Osteoblast (primary cell): ENCODE measurements at places on chromosomes 2 and 18. TPM values are rescaled to one million over a fixed set of nuclear protein-coding genes. Genes with fewer than 3 reads are reported as not detected.
A peak's percentile ranks its signal among the peaks of the same experiment; 100 is the strongest.

DNA sequence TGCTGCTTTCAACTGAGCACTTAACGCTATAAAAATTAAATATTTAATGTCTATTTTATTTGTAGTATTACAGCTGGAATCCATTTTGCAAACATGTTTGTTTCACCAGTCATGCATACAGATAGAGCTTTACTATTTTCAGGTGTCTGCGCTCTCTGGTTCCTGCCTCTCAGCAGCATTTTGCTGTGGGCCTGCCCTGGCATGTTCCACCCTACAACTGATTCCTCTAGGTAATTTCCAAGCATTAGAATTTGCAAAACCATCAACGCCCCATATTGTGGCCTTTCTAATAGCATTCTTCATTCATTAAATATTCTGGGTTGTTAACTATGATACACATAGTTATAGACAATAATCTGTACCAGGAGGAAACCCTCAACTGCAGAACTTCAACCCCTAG is 266.4 kb upstream of the DLGAP1 start:
- H3K36me3 ChIP-seq = no peaks in the 10 kb centered on the region
- no peak overlapping the region for H3K4me3 ChIP-seq

DNA sequence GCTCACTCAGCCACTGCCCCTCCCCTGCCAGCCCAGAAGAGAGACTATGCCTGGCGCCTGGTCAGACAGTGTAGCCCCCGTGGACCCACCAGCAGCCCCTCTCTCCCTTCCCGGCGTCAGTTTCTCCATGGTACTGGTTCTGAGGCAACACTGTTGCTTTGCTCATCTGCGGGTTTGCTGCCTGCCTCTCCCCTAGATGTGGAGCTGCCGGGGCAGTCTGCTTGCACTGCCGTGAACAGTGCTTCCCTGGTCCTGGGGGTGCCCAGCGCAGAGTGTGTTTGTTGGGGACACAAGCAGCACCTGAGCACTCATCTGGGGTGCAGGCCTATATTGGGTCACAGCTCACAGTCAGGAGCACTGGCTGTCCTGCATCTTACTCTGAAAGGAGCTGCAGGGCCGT is 309.9 kb downstream of the NDUFA10 start:
- H3K27me3 ChIP-seq = no peaks in the 10 kb centered on the region
- no peak overlapping the region for H3K4me3 ChIP-seq
- H3K36me3 ChIP-seq = no peaks in the 10 kb centered on the region
- no peak for DNase-seq
- no peak overlapping the region for H3K27ac ChIP-seq

DNA sequence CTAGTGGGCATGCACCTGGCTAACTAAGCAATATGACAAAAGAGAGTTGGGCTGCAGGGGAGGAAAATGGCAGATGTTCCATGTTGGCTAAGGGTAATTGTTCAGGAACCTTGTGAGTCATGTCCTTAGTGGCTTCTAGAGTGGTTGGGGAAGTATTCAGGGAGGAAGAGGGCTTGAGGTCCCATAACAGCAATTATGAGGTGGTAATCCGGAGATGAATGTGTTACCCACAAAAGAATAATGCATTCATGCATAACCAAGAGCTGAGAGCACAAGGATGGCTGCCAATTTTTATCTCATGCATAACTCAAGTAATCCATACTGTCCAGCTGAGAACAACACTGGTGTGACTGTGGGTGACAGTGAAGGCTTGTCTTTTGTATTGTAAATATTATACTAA is 42.9 kb downstream of the TMEFF2 start:
- no peak overlapping the region for H3K4me3 ChIP-seq
- peaks cover 30% of the 10 kb centered on the region for H3K4me1 ChIP-seq
- DNase-seq = peak; percentile 60
- H3K36me3 ChIP-seq = no peaks in the 10 kb centered on the region
- H3K27me3 ChIP-seq = no peaks in the 10 kb centered on the region

GRCh38 chr2:171598713-171599319 is 76.5 kb downstream of the CYBRD1 start:
- peak; percentile 89 for DNase-seq
- no peak overlapping the region for H3K27ac ChIP-seq
- peaks cover 15% of the 10 kb centered on the region for H3K4me1 ChIP-seq
- H3K36me3 ChIP-seq = no peaks in the 10 kb centered on the region
- H3K4me3 ChIP-seq = peak overlapping the region; percentile 32
- H3K27me3 ChIP-seq = peaks cover 5% of the 10 kb centered on the region

- H3K4me1 ChIP-seq = no peaks in the 10 kb centered on the region
- no peak overlapping the region for H3K4me3 ChIP-seq
- H3K27ac ChIP-seq = no peak overlapping the region
- DNase-seq = peak; percentile 92
- H3K27me3 ChIP-seq = no peaks in the 10 kb centered on the region
These were observed 74.0 kb downstream of the SLC66A2 start for GRCh38 chr18:79877163-79878091.

DNA sequence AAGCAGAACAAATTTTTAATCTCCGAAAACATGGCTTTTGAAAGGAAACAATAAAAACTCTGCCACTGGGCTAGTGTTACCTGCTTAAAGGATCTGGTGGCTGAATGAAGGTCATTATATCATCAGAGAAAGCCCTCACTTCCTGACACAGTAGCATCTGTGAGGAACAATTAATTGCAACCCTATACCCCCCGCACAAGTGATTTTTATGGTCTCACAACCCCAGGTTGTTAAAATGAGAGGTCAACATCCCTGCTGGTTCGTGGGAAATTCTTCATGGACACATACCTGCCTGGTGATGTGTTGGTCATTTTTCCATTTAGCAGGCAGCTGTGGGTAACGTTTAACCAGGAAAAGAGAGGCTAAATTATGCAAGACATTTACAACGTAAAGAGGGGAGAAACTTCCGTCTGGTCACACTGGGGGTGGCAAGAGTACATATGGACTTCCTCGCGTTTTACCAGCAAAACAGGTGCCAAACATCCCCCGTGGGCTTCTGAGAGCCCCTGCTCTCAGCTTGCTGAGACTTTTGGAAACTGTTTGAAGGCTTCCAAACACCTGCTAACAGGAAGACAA is 29.2 kb downstream of the NIFK start:
- no peak for DNase-seq
- no peak overlapping the region for H3K27ac ChIP-seq
- H3K4me3 ChIP-seq = no peak overlapping the region

DNA sequence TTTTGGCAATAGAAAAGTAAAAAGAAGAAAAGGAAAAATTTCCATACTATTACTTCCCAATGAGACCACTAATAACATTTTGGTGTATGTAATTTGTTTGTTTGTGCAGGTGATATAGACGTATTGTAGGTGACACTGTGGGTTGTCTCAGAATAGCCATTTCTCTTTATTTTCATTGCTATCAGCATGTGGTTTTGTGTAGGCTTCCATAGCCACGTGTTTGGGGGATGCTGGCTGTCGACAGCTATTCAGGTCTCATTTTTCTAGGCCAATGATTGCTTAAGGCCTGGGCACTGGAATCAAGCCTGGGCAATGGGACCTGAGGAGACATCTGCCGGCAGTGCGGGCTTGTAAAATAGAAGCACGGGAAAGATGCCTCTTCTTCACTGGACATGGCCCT is 71.0 kb upstream of the KCTD1 start:
- H3K4me3 ChIP-seq = no peak overlapping the region
- H3K27ac ChIP-seq = no peak overlapping the region
- no peak for DNase-seq
- H3K36me3 ChIP-seq = no peaks in the 10 kb centered on the region
- no peaks in the 10 kb centered on the region for H3K27me3 ChIP-seq

DNA sequence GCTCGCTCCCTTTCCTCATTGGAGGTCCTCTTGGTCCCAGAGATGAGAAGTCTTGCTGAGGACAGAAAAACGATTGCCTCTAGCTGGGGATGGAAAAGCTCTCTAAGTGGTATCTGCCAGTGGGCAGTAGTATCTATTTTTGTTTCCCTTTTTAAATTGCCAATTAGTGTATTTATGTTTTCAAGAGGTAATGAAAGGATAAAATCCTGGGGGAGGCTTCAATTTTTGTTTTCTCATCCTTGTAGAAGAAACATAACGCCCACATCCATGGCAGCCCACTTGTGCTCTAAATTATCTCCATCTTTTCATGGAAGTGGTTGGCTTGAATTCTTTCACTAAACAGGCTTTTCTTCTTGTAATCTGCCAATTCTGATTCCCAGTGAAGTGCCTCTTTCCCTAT is 14.3 kb downstream of the ANKRD29 start:
- DNase-seq = no peak
- peaks cover 15% of the 10 kb centered on the region for H3K4me1 ChIP-seq
- H3K27me3 ChIP-seq = no peaks in the 10 kb centered on the region
- no peaks in the 10 kb centered on the region for H3K36me3 ChIP-seq
- H3K27ac ChIP-seq = no peak overlapping the region

GRCh38 chr2:217951521-217952247 is 51.1 kb downstream of the TNS1 start:
- peaks cover 8% of the 10 kb centered on the region for H3K4me1 ChIP-seq
- no peak overlapping the region for H3K4me3 ChIP-seq
- no peak overlapping the region for H3K27ac ChIP-seq

DNA sequence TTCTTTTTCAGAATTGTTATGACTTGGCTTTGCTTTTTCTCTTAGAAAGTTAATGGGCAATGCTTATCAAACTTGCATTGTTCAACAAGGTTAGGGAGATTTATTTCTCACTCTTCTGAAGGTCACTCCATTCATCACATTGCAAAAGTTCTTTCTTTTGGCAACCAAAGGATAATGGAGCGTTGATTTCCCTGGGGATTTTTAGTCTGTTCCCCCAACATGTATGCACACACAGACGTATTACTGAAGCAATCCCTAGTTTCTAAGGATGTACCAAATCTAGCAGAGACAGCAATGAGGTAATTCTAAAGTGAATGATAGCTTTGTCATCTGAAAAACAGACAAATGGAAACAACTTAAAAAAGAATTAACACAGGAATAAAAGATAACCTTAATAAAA is 349.1 kb downstream of the NYAP2 start:
- H3K27ac ChIP-seq = no peak overlapping the region
- DNase-seq = no peak
- no peaks in the 10 kb centered on the region for H3K4me1 ChIP-seq
- H3K4me3 ChIP-seq = no peak overlapping the region
- H3K27me3 ChIP-seq = no peaks in the 10 kb centered on the region

- H3K36me3 ChIP-seq = no peaks in the 10 kb centered on the region
- DNase-seq = peak; percentile 99
- peaks cover 41% of the 10 kb centered on the region for H3K27me3 ChIP-seq
- H3K4me1 ChIP-seq = peaks cover 5% of the 10 kb centered on the region
- H3K27ac ChIP-seq = no peak overlapping the region
- H3K4me3 ChIP-seq = no peak overlapping the region
These were observed 10.3 kb downstream of the PTPRN start for GRCh38 chr2:219298759-219299371.

DNA sequence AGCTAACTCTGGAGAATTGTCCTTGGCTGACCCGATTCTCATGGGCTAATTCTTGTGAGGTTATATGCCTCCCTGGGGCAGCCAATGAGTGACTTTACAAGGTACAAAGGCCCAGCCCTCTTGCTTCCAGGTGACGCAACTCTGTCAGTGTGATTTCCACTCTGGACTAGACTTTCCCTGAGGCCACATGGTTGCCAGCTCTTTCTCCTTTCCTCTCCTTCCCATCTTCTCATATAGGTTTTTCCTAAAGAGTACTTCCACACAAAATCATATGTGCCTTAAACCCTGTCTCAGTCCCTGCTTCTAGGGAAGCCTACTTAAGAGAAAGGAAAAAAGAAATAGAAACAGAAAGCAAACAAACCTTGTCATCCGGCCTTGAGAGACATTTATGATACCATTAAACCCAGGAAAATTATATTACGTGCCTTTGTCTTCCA is 226.2 kb upstream of the ZSWIM2 start:
- DNase-seq = peak; percentile 29
- no peak overlapping the region for H3K27ac ChIP-seq
- H3K27me3 ChIP-seq = no peaks in the 10 kb centered on the region
- H3K36me3 ChIP-seq = no peaks in the 10 kb centered on the region
- no peaks in the 10 kb centered on the region for H3K4me1 ChIP-seq

- H3K4me3 ChIP-seq = no peak overlapping the region
- H3K27me3 ChIP-seq = peaks cover 3% of the 10 kb centered on the region
- peaks cover 25% of the 10 kb centered on the region for H3K4me1 ChIP-seq
- H3K36me3 ChIP-seq = no peaks in the 10 kb centered on the region
- DNase-seq = peak; percentile 57
These were observed 9.9 kb upstream of the KLF11 start for GRCh38 chr2:10033251-10034006.

- no peak overlapping the region for H3K27ac ChIP-seq
- H3K27me3 ChIP-seq = peaks cover 42% of the 10 kb centered on the region
- H3K36me3 ChIP-seq = no peaks in the 10 kb centered on the region
- H3K4me3 ChIP-seq = no peak overlapping the region
- no peak for DNase-seq
These were observed 347.8 kb downstream of the ALK start for GRCh38 chr2:29573612-29574011.

DNA sequence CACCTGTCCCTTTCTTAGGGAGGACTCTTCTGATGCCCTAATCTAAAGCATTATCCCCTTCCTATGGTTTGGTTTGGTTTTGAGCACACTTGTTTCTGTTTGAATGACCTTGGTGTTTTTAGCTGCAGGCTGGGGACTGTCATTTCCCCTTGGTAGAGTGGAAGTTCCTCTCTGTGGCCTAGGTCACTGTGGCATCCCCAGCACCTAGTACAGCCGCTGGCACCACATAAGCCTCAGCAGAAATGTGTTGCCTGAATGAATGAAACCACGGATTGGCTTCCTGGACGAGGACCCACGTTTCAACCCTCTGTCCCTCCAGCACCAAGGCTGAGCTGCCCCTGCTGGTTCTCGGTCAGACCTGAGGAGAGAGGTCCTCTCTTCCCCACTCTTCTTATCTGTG is 159.9 kb downstream of the CTIF start:
- no peak overlapping the region for H3K4me3 ChIP-seq
- peaks cover 5% of the 10 kb centered on the region for H3K4me1 ChIP-seq
- DNase-seq = no peak
- no peaks in the 10 kb centered on the region for H3K27me3 ChIP-seq

DNA sequence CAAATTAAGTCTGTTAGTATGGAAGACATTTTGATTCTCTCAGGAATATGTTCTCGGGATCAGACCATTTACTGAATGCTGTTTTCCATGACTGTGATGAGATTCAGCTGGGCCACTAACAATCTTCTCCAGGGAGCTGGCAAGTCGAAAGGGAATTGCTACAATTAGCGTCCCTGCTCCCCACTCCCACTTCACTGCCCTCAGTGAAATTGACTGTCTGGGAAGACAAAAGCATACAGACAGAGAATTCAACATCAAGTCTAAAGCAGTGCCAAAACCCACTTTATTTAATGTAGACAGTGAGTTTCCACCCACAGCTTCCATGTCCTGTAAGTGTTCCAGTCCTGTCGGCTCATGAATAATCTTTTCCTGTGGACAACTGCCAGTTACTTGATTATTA is 34.0 kb upstream of the COL3A1 start:
- no peaks in the 10 kb centered on the region for H3K27me3 ChIP-seq
- peak overlapping the region; percentile 79 for H3K27ac ChIP-seq
- H3K4me1 ChIP-seq = peaks cover 25% of the 10 kb centered on the region

BOK gene
- total RNA-seq = 33.3 and 41.3 TPM in 2 replicates

MAP3K19 gene
- total RNA-seq = not detected in 2 replicates

TTC21B gene
- 25.7 and 29.8 TPM in 2 replicates for total RNA-seq

BCL11A gene
- 0.29 and 1.4 TPM in 2 replicates for total RNA-seq

C2orf81 gene
- total RNA-seq = 0.72 and 1.5 TPM in 2 replicates

NFATC1 gene
- 5.3 and 6.2 TPM in 2 replicates for total RNA-seq

ADGRF3 gene
- total RNA-seq = under 0.01 and 0.59 TPM in 2 replicates

PSMA8 gene
- not detected in 2 replicates for total RNA-seq

PCGF1 gene
- 22.4 and 26.5 TPM in 2 replicates for total RNA-seq

HNMT gene
- 100 and 115 TPM in 2 replicates for total RNA-seq

ZNF396 gene
- total RNA-seq = 1.8 and 3.3 TPM in 2 replicates

BMPR2 gene
- total RNA-seq = 41.8 and 44.2 TPM in 2 replicates

SP100 gene
- 137 and 149 TPM in 2 replicates for total RNA-seq
